ENCODE measurements at places on chromosomes 2 and 18.
A peak's percentile ranks its signal among the peaks of the same experiment; 100 is the strongest.

GRCh38 chr2:140786585-140786984, 1344.2 kb downstream of the LRP1B start:
- no peak for DNase-seq

DNA sequence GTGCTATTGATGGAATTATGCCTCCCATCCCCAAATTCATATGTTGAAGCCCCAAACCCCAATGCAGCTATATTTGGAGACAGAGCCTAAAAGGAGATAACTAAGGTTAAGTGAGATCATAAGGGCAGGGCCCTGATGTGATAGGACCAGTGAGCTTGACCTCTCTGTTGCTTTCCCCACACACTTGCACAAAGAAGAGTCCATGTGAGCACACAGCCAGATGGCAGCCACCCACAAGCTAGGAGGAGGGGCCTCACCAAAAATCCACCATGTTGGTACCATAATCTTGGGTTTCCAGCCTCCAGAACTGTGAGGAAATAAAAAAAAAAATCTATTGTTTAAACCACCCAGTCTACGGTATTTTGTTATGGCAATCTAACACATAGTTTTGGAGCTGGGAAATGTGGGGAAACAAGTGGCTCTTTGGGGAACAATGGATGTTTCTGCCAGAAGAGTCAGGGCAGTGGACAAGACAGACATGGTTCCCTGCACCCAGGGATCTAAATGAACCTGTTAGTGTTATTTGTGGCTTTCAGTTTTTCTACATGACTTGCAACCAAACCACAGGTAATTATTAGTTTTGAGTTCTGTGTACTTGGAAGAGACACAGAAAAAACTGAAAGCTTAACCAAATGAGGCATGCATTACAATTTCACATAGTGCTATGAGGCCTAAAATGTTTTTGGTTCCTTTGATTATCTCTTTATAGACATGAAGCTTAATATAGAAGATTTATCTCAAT, 259.1 kb downstream of the LTBP1 start:
- no peak for DNase-seq

DNA sequence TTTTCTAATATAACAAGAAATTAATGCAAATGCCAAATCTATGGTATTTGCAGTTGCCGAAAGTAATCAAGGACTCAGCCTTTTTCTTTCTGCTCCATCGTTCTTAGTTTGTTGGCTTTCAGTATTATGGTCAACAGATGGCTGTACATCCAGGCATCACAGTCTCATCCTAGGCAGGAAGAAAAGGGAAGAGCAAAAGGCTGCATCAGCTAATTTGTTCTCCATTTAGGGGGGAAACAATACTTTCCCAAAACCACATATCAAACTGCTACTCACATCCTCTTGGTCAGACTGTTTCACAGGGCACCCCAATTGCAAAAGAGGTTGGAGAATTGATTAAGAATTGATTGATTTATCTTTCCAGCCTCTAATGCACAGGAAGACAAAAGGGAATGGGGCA, 89.3 kb downstream of the MDH1 start:
- no peak for DNase-seq

DNA sequence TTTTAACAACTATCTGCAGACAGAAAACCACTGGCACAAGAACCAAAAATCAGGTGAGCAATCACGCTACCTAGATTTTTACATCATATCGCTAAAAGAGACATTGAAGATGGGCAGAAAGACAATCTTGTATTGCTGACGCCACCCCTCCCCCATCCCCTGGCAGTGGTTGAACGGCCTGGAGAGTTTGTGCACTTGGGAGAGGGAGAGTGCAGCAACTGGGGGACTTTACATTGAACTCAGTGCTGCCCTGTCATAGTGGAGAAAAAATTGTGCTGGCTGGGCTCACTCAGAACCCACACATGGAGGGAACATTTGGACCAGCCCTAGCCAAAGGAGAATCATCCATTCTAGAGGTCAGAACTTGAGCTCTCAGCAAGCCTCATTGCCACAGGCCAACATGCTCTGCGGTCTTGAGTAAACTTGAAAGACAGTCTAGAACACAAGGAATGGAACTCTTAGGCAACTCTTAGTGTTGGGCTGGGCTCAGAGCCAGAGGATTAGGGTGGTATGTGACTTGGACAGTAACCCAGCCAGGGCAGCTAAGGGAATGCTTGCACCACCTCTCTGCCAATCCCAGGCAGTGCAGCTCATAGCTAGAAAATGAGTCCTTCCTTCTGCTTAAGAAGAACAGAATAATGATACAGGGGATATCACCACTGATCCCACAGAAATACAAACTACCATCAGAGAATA, 220.0 kb upstream of the CYP26B1 start:
- no peak for DNase-seq

- no peak for DNase-seq
These were observed 45.5 kb downstream of the FMNL2 start for GRCh38 chr2:152380261-152381055.

- no peak for DNase-seq
These were observed 80.8 kb upstream of the CERS6 start for GRCh38 chr2:168375195-168375798.

DNA sequence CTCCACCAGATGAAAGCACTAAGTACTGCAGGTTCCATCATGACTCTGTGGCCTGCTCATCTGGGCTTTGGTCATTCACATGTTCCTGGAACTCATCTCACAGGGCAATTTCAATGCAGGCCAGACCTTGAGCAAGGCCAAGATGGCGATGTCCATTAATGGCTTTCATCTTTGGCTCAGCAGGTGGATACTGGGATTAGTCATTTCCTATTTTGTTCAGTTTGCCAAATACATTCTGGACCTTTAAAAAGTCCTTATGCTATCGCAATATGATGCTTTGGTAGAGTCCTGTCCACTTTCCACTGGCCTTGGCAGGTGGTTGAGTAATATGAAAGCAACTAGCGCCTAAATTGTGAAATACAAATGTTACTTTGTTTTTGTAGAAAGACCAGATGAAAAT, 170.1 kb upstream of the REV1 start:
- DNase-seq, result no peak

- peak; percentile 69 for DNase-seq
These were observed 62.5 kb upstream of the POMC start for GRCh38 chr2:25230948-25231311.

GRCh38 chr18:35620765-35621164, 39.2 kb downstream of the GALNT1 start:
- no peak for DNase-seq

- DNase-seq, result peak; percentile 79
These were observed 11.5 kb upstream of the SNED1 start for GRCh38 chr2:240986787-240987411.

DNA sequence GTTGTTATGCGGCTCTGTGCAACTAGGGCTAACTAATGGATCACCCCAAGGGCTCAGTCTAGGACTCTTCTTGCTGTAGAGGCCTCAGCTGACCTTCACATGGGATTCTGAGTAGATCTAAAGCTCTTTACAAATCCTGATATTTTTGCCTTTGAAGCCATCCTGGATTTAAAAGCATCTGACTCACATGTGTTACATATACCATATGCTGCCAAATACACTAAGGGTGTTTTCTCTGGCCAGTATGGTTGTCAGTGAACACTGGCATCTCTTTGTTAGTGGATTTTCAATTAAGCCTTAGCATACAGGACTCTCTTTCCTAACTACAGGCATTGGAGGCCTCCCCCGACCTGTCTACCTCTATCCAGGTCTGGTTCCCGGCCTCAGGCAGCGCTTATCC, 992.8 kb upstream of the FANCL start:
- no peak for DNase-seq

GRCh38 chr2:45191146-45191863, 182.1 kb upstream of the SIX2 start:
- no peak for DNase-seq

DNA sequence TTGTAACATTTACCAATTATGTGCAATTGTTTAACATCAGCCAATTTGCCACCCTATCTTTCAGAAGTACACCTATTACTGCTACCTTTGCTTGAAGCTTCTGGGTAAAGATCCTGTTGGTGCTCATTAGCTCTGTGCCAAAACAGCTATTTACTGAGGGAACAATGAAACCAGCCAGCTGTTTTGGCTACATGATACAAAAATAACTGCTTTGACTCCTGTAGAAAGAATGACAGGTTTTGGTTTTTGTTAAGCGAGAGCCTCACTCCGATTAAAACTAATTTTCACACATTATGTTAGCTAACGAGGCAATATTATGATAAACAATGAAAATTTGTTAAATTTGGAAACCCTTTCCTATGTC, 907.0 kb downstream of the EPHA4 start:
- DNase-seq, result no peak

- DNase-seq, result peak; percentile 49
These were observed 894.5 kb upstream of the POU3F3 start for GRCh38 chr2:103959174-103960128.

GRCh38 chr2:218168016-218168415, 1.3 kb upstream of the CXCR1 start:
- DNase-seq, result no peak

GRCh38 chr2:172196768-172197431, 94.2 kb upstream of the DLX2 start:
- DNase-seq, result no peak

GRCh38 chr2:167212014-167212648, 323.9 kb downstream of the XIRP2 start:
- no peak for DNase-seq

DNA sequence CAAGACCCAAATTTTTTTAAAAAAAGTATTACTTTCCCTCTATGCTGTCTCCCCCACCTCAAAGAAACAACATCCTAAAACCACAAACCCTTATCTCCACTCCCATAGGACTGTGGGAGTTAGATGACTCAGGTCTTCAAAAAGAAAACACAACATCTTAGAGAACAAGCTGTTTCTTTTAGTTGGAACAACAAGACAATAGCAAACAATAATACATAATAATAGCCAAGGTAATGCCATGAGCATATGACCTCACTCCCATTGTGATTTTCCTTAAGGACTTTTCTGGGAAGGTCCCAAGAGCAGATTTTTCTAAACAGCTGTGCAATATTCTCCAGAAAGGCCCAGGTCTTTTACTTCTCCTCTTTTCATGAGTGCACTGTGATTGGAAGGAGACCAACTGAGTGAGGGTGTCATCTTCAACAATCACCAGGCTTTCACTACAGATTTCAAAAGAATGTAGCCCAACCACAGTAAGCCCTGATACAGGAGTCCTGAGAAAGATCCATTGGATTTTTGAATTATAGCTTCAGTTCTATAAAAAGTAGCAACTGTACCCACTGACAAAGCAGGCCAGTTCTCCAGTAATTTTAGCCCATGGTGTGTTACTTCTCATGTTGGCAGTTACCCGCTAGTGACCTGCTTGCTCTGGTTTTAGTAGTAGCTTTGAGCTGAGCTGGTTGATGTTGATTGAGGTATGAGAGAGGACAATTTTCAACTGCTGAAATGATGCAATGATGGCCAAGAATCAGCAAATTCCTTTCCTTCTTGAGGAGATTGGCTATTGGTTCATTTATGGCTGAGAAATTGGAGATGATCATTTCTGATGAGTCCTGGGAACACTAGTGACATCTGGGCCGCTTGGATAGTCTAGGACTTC, 144.5 kb upstream of the TCF4 start:
- no peak for DNase-seq

GRCh38 chr2:21103274-21103891, 20.4 kb upstream of the TDRD15 start:
- no peak for DNase-seq

GRCh38 chr18:59182673-59183072, 37.3 kb upstream of the GRP start:
- DNase-seq, result no peak

DNA sequence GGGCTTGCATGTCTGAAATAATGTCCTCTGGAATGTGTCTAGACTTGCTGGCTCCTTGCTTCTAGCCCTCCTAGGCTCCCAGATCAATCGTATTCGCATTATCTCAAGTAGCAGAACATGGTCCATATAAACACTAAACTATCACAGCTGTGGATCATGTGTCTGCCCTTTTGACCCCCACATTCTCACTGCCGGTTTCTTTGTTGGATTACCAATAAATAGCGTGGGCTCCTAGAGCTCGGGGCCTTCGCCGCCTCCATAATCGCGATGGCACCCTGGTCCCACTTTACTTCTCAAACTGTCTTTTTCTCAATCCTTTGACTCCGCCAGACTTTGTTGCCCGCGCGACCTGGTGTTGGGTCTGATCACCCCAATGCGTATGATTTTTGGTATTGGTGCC, 6.3 kb upstream of the SCYGR8 start:
- DNase-seq, result no peak

- no peak for DNase-seq
These were observed 36.5 kb downstream of the ROCK2 start for GRCh38 chr2:11307764-11308415.

GRCh38 chr2:164816046-164816445, 25.6 kb downstream of the COBLL1 start:
- DNase-seq, result no peak

DNA sequence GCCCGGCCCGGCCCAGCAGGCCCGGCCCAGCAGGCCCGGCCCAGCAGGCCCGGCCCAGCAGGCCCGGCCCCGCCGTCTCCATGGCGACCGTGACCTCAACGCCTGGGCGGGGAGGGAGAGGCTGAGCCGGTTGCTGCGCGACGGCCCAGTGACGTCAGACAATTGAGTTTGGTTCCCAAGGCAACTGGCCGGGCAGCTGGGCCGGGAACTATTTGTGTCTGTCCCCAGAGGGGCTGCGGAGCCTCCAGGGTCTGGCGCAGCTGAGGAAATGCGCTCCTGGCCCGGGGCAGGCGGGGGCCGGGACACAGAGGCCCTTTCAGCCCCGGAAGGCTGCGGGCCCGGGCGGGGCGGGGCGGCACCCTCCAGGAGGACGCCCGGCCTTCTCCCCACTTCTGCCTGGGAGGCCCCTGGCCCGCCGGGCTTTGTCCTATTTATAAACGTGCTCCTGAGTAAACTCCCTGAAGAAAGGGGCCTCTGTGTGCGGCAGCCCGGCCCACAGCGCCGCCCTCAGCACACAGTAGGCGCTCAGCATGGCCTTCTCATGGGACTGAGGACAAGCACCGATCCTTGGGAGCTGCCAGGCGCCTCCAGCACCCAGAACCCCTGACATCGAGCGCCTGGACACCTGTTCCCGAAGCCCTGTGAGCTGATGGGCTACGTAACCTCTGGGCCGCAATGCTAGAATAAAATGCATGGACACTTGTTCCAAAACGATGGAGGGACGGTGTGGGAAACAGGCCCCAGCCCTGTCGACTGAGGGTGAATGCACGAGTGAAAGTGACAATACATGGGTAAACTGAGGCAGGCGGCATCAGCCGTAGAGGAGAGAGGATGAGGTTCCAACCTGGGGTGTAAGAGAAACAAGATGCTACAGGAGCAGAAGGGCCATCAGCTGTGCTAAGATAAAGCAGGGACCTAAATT, 12.3 kb downstream of the TEX44 start:
- DNase-seq, result peak; percentile 100

DNA sequence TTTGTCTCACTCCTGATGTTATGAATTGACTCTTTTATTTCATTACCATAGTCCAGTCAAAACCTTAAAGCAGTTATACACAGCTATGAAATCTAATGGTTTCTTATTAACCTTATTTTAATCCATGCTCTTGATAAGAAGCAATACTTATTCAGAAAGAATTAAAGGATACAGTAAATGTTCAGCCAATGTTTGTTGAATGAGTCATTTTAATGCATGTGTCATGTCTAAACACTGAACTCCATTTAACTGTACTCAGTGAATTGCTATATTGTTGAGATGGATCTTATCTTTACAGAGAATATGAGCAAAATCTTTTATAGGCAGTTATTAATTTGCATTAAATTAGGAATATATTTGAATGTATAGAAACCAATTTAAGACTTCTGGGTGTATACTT, 135.1 kb upstream of the TFPI start:
- no peak for DNase-seq

- no peak for DNase-seq
These were observed 18.5 kb downstream of the SFTPB start for GRCh38 chr2:85649201-85650190.

GRCh38 chr18:9210966-9211365, 74.4 kb downstream of the ANKRD12 start:
- DNase-seq, result no peak
